ENCODE measurements at places on chromosomes 11 and 22.
A peak's percentile ranks its signal among the peaks of the same experiment; 100 is the strongest.

- no peak for DNase-seq
Measured at GRCh38 chr22:38477585-38477984, 9.7 kb downstream of the KDELR3 start.

GRCh38 chr11:72740562-72741428 is 11.4 kb downstream of the ARAP1 start:
- DNase-seq: no peak

GRCh38 chr11:84518631-84519183 is 1108.4 kb downstream of the DLG2 start:
- DNase-seq: no peak

GRCh38 chr11:8567602-8568198 is 26.3 kb downstream of the STK33 start:
- DNase-seq: peak; percentile 4

- peak; percentile 86 for DNase-seq
Measured at GRCh38 chr11:114059278-114059983, at the start of gene ZBTB16. Gene ZBTB16, plus strand, starts transcription at chr11:114059711. Its CDS starts 3,590 bp downstream, at chr11:114063301.

- DNase-seq: peak; percentile 67
Measured at GRCh38 chr11:61963282-61964057, 4.0 kb downstream of the FTH1 start.

- DNase-seq: no peak
Measured at GRCh38 chr11:45766469-45766868, 38.5 kb upstream of the SLC35C1 start.

DNA sequence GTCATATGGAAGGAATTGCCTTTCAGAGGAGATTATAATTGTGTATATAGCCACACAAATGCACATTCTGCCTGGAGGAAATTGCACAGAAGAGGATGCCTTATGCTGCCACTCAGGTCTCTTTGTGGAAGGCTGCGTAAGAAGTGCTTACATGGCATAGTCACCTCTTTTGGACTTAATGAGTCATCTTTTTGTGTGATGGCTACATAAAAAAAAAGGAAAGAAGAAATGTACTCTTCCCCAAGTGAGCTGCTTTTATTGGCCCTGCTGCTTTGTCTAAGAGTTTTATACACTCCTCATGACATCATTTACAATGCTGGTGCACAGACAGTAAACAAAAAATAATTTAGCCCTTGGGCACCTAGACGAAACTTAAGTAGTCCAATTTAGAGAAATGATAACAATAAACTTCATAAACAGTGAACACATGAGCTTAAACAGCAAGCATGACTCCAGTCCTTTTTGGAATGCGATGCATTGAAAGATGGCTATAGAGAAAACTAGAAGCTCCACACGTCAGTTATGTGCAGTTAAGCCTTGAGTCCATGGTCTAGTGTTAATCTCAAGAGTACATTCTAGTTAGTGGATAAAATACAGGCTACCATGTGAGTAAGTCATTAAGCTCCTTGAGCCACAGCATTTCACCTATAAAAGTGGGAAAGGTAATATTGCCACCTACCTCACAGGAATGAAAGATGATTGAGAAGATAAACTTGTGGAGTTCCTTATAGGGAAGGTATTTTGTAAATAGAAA is 12.0 kb downstream of the CSTPP1 start:
- DNase-seq: peak; percentile 77

- no peak for DNase-seq
Measured at GRCh38 chr11:42720716-42721563, 590.9 kb upstream of the API5 start.

GRCh38 chr11:97157221-97157740 is 767.5 kb downstream of the JRKL start:
- no peak for DNase-seq

GRCh38 chr11:34052608-34053160 is 1.2 kb downstream of the CAPRIN1 start:
- no peak for DNase-seq

DNA sequence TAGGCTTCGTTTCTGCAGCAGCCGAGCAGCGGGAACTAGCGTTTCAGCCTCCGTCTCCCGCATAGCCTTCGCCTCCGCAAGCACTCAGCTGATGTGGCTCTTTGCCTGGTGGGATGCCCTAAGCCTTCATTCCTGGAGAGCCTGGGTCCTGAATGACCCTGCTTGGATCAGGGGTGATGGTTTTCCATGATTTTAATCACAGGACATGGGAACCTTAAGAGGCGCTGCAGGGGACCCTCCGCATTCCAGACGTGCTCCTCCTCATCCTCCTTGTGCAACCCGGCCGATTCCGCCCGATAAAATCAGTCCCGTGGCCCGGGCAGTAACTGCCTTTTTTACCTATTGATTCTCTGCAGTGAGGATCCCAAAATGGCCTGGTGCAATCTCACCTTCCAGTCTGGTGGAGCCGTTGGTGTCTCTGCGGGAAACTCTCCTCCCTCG is 8.2 kb downstream of the C11orf21 start:
- no peak for DNase-seq

DNA sequence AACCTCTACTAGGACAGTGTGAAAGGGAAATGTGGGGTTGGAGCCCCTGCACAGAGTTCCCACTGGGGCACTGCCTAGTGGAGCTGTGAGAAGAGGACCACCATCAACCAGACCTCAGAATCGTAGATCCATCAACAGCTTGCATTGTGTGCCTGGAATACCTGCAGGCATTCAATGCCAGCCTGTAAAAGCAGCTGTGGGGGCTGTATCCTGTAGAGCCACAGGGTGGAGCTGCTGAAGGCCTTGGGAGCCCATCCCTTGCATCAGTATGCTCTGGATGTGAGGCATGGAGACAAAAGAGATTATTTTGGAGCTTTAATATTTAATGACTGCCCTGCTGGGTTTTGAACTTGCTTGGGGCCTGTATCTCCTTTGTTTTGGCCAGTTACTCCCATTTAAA is 46.3 kb downstream of the PGR start:
- no peak for DNase-seq

DNA sequence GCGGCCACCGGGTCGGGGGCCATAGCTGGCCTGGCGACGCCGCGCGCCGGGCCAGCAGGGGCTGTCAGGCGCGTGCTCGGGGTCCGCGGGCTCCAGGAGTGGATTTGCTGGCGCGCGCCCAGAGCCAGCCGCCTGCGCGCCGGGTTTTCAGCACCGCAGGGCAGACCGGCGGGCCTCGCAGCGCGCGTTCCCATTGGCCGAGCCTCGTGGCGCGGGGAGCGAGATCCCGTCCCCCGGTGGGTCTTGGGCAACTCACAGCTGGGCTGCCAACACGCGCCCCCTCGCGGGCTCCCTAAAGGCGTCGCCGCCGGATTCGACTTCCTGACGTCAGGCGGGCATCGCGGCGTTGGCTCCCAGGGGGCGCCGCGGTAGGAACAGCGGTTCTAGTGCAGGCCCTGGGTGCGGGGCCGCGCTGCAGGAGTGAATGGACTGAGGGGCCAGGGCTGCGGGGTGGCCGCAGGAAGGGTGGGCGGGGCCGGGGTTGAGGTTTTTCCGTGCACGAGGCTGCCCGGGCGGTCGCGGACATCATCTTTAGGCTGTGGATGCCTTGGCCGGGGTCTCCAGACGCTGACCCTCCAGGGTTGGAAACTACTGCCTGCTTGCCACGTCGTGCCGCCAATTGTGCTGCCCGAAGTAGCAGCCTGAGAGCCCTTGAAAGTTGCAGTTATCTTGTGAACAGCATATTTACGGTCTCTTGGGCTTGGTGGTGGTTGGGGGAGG is at the start of gene FADS1:
Gene FADS1 (minus strand): TSS at position 268 of the 720 bp plus-strand sequence. CDS start 74 bp downstream, at position 194.
- peak; percentile 94 for DNase-seq

DNA sequence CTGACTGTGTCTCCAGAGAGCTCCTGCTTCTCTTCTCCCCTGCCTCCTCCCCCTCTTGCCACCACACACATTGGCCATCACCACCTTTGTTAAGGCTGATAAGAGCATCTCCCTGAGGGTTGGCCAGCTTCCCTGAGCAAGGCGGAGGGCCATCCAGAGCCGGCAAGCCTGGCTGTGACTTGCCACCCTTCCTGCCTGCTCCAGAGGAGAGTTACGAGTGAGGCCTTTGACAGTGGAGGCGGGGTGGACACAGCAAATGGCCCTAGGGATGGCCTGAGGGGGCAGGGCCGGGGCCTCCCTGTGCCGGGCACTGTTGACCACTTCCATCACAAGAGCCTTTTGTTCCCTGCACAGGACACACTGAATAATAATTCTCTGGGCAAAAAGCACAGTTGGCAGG is 5.4 kb downstream of the FREY1 start:
- no peak for DNase-seq

DNA sequence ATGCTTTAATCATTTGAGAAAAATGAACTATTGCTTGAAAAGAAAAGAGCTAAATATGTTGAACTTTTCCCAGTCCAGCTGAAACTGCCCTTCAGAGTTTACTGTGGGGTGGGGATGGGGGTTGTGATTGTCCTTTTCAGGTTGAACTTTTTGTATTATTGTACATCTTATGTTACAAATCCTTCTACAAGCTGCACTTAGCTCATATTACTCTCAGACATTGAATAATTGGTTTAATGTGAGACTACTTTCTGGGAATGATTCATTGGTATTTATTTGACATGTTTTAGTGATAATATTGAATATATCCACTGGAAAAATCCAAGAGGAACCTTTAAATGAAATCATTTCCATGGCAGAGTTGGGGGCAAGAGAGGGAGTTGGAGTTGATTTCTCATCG is 84.9 kb downstream of the ATXN10 start:
- no peak for DNase-seq

- no peak for DNase-seq
Measured at GRCh38 chr11:18011633-18012032, 1.2 kb downstream of the SERGEF start.

DNA sequence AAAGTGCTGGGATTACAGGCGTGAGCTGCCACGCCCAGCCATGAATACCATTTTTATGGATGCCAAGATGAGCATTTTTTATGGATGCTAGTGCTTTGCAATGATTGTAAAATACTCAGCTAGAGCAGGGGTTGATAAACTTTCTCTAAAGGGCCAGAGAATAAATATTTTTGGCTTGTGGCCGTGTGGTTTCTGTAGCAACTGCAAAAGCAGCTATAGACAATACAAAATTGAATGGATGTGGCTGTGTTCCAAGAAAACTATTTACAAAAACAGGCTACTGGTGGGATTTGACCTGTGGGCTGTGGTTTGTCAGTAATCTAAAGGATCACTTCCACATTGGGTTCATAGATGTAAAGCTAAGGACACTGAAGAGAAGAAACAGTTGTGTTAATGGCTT is 56.0 kb downstream of the COMMD9 start:
- peak; percentile 82 for DNase-seq

- no peak for DNase-seq
Measured at GRCh38 chr11:94830722-94831510, 62.8 kb downstream of the AMOTL1 start.

DNA sequence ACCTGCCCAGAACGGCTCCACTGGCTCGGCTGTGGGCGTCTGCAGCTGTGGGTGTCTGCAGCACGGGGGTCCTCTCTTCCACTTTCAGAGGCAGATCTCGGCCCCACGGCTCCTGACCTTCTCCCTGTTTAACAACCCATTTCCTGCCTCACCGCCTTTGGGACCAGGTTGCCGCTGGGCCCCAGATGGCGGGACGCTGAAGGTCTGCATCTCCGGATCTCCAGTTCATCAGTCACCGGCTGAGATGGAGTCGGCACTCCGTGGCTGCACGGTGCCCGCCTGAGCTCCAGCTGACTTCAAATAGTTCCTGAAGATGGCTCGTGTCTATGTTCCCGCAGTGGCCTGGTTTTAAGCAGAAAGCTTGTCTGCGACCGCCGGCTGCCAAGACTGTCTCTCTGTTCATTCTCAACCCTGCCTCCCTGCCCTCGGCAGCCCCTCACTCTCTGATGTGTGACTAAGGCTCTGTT is 475.9 kb downstream of the BRD1 start:
- DNase-seq: no peak

DNA sequence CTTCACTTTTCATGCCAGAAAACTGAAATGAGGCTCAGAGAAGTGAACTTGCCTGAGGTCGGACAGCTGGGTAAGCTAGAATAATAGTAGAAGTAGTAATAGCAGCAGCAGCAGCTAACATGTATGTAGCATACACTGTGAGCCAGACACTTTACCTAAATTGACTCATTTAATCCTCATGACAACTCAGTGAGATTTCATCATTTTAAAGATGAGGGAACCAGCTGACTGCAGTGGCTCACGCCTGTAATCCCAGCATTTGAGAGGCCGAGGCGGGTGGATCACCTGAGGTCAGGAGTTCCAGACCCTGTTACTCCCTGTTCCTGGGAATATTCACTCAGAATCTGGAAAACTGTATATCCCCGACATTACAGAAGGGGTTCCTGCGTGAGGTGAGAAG is 154.5 kb downstream of the DBX1 start:
- peak; percentile 82 for DNase-seq

DNA sequence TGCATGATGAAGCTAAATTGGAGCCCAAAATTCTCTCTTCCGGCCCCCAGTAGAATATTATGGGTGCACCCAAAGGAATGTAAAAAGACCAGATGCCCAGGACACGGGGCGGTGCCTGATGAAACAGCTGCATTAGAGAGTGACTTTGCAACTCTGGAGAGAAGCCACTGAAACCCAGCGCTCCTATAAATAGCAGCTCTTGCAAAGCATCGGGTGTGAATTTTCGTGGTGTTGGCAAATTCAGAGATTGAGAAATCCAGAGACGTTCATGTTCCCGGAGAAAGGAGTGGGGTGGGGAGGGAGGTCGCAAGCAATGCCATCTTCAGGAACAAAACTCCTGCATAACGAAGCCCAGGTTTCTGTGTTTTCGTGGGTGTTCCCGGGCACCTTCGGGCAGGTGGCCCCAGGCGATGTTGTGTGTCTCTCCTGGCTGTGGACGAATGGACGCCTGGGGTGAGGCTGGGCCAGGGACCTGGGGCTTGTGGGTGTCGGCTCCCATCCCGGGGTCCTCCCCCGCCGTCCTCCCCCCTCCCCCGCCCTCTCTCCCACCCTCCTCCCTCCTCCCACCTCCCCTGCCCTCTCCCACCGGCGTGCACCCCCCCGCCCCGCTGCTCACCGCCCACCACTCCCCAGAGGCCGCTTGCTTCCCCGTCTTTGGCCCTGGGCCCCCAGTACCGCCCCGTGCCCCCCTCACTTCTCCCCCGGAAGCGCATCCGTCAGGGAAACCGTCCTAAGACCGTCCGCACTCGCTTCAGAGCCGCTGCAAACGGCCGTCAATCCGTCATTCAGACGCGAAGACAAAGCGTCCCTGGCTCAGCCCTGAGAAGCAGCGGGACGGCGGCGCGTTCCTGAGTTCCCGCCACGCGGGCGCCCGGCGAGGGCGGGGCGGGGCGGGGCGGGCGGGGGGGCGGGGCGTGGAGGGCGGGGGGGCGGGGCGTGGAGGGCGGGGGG is 26.7 kb upstream of the TOLLIP start:
- peak; percentile 91 for DNase-seq

GRCh38 chr11:44116234-44116830 is 20.9 kb downstream of the EXT2 start:
- peak; percentile 64 for DNase-seq

DNA sequence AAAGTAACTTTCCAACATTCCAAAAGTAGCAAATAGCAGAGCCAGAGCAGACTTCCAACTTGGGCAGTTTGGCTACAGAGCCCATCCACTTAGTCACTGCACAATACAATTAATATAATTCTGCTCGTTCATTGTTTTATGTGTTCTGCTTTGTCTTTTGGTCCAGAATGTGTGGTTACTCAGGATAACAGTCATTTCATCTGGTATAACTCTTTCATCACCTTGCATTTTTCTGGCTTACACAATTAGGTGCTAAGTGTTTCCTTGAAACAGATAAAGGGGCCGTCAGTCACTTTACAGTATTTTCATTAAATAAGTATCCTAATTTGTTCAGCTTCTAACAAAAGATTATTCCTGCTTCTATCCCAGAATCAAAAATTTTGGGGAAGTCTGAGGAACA is 87.2 kb downstream of the LARGE2 start:
- peak; percentile 71 for DNase-seq

All from amniotic epithelial cell (primary cell).